ENCODE measurements at places on chromosomes 11 and 22.
A peak's percentile ranks its signal among the peaks of the same experiment; 100 is the strongest.

DNA sequence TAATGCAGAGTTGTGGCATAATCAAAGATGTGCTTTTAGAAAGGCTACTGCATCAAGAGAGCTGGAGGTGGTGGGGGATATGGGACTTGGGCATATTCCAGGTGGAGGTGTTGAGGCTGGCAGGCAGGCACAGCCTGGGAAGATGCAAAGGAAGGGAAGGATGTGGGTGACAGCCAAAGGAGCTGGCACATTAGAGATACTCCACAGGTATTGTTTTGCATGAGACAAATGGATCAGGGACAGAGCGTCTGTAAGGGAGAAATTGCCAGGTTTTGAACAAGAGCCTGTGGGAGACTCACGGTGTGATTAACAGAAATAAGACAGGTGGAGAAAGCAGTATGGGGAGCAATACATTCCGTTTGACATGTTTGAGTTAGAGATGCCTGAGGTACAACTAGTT lies 263.7 kb downstream of the NELL1 start:
- DNase-seq, result no peak

DNA sequence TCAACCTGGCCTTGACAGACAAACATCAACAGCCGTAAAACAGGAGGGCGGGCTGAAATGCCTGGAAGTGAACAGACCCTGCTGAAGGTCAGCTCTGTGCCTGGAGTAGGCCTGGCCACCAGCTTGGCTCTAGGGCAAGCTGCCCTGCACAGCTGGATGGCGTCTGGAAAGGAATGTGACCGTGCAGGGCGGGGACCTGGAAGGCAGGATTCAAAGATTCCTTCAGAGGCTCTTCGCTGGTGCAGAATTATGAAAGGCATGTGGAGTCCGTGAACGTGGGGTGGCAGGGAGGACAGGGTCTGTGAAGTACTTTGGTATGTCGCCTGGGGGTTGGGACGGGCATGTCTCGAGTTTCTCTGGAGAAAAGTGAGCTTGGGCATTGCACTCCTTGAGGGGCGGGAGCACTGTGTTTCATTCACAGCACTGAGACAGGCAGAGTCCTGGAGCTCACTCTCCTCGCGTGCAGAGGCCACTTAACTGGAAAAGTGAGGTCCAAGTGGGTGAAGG lies 1.5 kb downstream of the EHD1 start:
- DNase-seq, result no peak

GRCh38 chr11:47991266-47991830 lies 11.0 kb downstream of the PTPRJ start:
- no peak for DNase-seq

- no peak for DNase-seq
Measured at GRCh38 chr22:37379085-37379484, 48.2 kb downstream of the ELFN2 start.

GRCh38 chr11:61516191-61516590 lies 7.6 kb downstream of the LRRC10B start:
- no peak for DNase-seq

DNA sequence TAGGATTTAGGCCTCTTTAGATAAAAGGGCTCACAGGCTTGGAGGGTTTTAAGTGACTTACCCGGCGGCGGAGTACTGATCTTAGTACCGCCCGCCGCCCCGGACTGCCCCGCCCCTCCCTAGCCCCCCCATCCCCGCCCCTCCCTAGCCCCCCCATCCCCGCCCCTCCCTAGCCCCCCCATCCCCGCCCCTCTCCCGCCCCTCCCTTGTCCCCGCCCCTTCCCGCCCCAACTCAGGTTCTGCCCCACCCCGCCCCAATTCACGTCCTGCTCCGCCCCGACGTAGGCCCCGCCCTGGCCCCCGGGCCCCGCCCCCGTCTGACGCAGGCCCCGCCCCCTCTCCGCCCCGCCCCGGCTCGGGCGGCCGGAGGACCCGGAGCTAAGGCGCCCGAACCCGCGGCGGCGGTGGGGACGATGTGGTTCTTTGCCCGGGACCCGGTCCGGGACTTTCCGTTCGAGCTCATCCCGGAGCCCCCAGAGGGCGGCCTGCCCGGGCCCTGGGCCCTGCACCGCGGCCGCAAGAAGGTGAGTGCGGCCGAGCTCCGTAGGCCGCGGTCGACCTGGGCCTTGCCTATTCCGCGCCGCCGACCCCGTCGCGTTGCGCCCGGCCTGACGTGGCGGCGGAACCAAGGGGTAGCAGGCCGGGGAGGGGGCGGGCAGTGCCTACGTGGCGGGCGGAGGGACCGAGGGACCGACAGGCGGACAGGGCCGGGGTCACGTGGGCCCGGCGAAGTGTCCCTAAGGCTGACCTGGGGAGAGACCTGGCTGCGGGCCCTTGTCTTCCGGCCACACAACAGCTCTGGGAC lies at the start of gene SCYL1:
SCYL1 (plus strand) TSS at position 343 of the 805 bp plus-strand sequence; CDS start at position 414, 71 bp downstream.
- peak; percentile 93 for DNase-seq

Measured in Ammon's horn (tissue), 1 donor.